ENCODE measurements at places on chromosomes 2 and 18.

DNA sequence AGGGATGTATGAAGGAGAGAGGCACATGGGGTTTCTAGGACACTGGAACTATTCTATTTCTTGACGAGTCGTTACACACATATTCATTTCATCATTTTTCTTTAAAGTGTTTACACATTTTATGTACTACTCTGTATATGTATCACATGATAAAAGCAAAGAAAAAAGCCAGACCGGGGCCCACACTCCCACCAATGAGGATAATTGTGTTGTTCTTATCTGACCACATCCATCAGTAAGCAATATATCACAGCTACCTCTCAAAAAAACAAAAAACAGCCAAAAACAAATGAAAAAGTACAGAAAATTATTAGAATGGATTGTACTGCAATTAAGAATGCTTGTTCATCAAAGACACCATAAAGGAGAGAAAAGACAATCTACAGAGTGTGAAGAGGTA, 14.2 kb upstream of the CNRIP1 start:
- DNase-seq: no peak

DNA sequence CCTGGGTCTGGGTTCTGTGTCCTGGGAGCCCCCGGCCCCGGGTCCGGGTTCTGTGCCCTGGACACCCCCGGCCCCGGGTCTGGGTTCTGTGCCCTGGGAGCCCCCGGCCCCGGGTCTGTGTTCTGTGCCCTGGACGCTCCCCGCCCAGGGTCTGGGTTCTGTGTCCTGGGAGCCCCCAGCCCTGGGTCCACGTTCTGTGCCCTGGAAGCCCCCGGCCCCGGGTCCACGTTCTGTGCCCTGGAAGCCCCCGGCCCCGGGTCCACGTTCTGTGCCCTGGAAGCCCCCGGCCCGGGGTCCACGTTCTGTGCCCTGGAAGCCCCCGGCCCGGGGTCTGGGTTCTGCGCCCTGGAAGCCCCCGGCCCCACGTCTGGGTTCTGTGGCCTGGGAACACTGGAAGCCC, 253.9 kb downstream of the TWIST2 start:
- no peak for DNase-seq

DNA sequence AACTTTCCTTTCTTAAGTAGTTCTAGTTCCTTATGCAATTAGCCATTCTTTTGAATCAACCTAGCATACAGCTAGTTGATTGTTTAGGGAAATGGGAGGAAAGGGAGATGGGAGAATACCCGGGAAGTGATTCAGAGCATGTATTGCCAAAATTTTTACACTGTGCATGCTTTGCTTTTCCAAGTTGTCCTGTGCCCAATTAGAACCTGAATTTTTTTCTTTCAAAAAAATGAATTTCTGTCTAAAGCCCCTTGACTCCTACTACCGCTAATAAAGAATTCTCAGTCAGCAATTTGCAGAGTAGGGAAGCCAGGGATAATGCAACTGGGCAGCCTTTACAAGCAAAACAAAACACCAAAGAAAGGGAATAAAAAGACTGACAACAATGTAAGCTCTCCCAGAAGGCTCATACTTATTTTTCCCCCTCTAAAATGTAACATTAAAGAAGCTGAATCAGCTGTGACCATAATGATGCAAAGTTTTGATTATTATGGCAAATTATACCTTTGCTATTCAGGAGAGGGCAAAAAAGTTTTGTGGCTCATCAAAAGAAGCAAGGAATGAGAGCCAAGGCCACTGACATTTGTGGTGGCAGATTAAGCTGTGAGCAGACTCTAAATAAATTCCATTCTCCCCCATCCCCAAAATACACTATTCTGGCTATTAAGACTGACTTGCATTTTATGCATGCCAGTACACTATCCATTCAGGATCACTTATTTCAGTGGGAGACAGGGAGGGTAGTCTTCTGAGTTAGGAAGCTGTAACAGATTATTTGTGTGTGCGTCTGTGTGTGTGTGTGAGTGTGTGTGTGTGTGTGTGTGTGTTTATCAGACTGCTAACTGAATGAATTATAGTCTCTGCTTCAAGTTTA, 174.3 kb downstream of the ERBB4 start:
- no peak for DNase-seq

- no peak for DNase-seq
Measured at GRCh38 chr18:32372381-32373061, 98.2 kb downstream of the GAREM1 start.

DNA sequence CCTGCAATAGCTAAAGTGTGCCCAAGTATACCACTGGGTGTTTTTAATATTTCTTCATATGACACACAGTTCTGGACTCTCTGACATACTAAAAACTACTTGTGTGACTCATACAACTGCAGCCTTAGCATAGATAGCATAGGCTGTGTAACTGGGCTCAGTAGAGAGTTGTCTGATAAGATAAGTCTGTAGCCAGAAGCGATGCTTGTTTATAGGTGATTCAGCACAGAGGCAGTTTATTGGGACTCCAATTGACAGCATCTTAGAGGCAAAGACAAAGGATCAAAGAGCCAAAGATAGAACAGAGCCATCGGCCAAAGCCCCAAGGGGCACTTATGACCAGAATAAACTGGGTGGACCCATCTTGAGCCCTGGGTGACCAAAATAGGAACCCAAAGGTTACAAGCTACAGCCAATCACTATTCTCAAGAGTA, 42.3 kb downstream of the AAK1 start:
- DNase-seq: no peak

- DNase-seq: no peak
Measured at GRCh38 chr18:23228102-23229061, 93.1 kb downstream of the CABLES1 start.

DNA sequence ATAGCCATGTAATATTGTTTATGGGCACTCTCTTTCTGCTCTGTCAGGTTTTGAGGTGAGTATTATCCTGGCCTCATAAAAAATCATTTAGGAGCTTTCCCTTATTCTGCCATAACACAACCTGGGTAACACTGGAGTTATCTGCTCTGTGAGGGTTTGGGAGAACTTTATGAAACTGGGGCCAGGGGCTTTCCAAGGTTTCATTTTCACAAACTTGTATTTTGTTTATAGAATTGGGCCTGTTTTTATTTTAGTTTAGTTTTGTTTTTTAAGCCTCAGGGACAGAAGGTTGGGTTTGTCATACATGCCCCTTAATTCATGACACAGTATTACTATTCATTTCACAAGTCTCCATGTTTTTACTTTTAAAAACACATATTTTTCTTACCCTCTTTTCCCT, 83.5 kb downstream of the IRS1 start:
- DNase-seq: no peak

GRCh38 chr2:109185821-109186570, 57.0 kb downstream of the SH3RF3 start:
- no peak for DNase-seq
